ENCODE measurements at places on chromosomes 3 and 15.

DNA sequence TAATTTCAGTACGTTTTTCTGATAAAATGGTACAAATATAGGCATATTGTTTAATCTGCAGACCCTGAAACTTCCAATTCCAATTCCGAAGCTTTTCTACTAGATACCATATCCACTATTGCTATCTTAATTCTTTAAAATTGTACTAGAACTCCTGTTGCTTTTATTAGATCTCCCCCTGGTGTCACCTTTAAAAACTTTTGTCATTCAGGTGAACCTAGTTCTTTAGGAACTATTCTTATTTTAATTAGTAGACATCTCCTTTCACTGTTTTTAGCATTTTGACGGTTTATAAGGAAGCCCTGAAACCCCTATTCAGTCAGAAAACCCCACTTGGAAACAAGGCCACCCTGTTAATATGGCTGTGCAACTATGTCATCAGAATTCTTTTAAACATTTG, 22.3 kb downstream of the C2CD4B start:
- no peak for DNase-seq

DNA sequence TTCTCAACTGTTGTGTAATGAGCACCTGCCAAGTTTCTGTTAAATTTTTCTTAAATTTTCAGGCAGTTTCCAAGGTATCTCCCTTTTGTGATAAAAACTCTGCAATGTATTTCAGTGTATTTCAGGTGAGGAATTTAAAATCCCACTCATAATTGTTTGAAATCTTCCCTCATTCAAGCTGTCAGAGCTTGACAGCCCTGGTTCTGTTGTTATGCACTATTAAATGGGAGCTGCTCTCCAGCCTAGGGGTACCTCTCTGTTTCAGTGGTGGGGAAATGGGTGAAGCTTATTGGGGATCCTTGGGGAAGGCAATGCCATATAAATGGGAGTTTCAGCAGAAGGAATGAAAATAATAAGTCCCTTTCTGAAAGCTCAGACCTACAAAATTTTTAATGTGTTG, 178.0 kb upstream of the TMCO5A start:
- DNase-seq: no peak

GRCh38 chr15:78536134-78536533, 4.1 kb upstream of the PSMA4 start:
- no peak for DNase-seq

GRCh38 chr3:45499529-45499928, 95.0 kb upstream of the LIMD1 start:
- DNase-seq: peak; percentile 38

DNA sequence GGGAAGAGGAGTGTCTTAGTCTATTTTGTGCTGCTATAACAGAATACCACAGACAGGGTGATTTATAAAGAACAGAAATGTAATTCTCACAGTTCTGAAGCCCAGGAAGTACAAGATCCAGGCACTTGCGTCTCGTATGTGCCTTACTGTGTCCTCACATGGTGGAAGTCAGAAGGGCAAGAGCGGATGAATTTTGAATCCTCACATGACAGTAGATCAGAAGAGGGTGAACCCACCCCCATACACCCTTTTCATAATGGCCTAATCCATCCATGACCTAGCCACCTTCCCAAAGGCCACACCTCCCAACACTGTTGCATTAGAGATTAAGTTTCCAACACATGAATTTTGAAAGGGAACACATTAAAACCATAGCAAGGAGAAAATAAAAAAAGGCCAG, 18.7 kb upstream of the ANXA2 start:
- DNase-seq: no peak

DNA sequence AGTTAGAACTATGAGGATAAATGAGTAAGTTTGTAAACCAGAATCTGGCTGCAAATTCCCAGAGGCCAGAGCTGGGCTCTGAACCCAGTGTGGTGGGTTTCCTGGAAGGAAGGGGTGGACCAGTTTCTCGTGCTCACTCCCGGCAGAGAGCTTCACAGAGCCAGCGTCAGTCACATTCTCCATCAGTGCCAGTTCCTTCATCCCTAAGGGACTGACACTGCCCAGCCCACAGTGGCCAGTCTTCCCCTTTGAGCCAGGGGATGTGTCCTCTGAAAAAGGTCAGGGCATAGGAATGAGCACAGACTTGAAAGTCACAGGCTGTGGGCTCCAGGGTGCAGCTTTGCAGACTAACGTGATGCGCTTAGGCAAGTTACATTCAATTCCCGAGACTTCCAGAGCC, 135.8 kb upstream of the HACD2 start:
- no peak for DNase-seq

GRCh38 chr15:60062826-60063225, 58.7 kb downstream of the FOXB1 start:
- no peak for DNase-seq

- DNase-seq: no peak
These were observed 66.3 kb downstream of the LPP start for GRCh38 chr3:188220097-188220788.

GRCh38 chr3:179460260-179460659, 9.0 kb upstream of the GNB4 start:
- no peak for DNase-seq

- DNase-seq: no peak
These were observed 5.1 kb downstream of the IGDCC3 start for GRCh38 chr15:65372787-65373067.

GRCh38 chr15:59298225-59298853, 74.3 kb downstream of the MYO1E start:
- DNase-seq: peak; percentile 62

- peak; percentile 16 for DNase-seq
These were observed 21.1 kb downstream of the ATRIP start for GRCh38 chr3:48467473-48468267.

- no peak for DNase-seq
These were observed 420 bp upstream of the TMIE start for GRCh38 chr3:46700772-46701171.

DNA sequence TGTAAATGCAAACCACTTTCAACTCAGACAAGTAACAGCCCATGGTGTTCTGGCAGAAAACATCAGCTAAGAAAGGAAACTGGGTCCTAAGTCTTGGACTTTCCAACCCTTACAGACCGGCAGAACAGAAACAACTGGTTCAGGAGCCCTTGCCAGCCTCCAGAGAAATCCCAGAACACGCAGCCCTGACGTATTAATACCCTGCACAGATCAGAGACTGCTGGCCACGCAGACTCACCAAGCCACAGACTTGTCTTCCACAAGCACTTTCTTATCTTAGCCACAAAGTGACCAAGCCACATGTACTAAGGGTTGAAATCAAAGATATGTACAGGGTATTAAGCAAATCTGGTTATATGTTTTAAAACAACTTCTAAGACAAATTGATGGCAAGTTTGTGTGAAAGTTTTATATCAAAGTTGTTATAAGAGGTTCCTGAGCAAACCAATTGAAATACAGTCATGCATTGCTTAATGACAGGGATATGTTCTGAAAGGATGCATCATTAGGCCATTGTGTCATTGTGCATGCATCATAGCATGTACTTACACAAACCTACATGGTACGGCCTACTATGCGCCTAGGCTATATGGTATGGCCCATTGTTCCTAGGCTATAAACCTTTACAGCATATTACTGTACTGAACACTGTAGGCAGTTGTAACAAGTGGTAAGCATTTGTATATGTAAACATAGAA, 36.8 kb downstream of the BTD start:
- DNase-seq: no peak

GRCh38 chr3:128835096-128835495, 44.3 kb upstream of the ACAD9 start:
- no peak for DNase-seq

DNA sequence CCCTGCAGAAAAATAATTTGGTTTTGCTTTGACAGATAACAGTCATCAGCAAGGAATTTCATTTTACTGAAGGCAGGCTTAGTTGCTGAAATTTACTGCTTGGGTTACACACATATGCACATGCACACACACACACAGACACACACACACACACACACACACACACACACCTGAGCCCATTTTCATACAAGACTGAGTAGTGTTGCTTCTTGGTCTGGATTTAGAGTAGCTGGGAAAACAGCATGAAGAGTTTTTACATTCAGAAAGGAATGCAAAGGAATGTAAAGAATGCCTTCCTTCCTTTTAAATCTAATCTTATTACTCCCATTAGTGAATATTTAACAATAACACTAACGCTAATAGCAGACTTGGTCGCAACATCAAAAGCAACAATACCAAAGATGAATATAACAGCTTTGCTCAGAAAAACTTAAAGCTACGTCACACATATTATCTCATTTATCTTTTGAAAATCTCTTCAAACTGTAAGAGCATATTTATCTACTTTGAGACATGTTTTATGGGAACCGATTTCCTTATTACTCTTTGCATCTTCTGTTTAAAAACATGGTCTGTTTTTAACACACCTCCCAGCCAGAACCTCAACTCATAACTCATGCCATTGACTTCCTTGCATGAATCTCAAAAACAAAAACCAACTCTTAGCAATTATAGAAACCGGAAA, 32.5 kb downstream of the RFTN1 start:
- no peak for DNase-seq

- DNase-seq: no peak
These were observed 249.4 kb upstream of the PDZRN3 start for GRCh38 chr3:73874161-73874560.

- no peak for DNase-seq
These were observed 759 bp downstream of the GALNT15 start for GRCh38 chr3:16174976-16175901.

GRCh38 chr15:95142531-95142930, 911.2 kb downstream of the MCTP2 start:
- DNase-seq: no peak

- no peak for DNase-seq
These were observed 113.5 kb downstream of the VGLL4 start for GRCh38 chr3:11530153-11530721.

DNA sequence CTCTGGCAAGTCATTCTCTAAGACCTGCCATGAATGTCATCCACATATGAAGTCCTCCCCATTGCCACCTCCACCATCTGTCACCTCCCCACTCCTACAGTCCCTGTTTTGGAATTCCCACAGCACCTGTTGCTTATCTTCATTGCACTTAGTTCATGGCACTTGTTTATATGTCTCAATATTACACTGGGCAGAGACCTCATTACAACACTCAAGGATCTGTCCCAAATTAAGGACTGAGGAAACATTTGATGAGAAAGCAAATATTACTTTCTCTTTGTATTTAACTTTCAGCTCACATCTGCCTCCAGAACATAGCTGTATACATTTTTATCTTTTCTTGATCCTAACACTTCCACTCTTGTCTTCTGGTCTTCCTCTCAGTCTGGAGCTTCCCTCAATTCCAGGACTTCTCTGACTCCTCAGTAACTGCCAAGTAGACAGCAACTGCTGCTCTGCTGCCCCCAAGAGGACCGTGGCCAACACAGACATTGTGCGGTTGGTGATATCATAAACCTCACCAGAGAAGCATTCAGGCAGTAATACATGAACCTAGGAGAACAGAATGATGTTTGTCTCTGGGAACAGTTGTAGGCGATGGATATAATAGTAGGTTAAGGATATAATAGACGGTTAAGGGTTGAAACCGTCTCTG, 45.0 kb upstream of the FGF12 start:
- DNase-seq: peak; percentile 30

DNA sequence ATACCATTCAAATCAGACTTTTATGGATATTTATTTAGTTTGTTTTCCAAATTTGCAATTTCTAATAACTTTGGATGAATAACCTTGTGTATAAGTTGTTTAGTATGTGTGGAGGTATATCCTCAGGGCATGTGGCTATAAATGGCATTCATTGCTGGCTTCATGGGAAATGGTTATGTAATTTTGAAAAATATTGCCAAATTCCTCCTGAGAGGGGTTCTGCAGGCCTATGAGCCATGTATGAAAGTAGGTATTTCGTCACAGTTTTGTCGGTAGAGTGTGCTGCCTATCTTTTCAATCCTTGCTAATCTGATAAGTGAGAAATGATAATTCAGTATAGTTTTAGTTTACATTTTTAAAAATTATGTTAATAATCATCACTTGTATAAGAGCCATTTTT, 256.4 kb upstream of the ZNF385D start:
- DNase-seq: no peak

DNA sequence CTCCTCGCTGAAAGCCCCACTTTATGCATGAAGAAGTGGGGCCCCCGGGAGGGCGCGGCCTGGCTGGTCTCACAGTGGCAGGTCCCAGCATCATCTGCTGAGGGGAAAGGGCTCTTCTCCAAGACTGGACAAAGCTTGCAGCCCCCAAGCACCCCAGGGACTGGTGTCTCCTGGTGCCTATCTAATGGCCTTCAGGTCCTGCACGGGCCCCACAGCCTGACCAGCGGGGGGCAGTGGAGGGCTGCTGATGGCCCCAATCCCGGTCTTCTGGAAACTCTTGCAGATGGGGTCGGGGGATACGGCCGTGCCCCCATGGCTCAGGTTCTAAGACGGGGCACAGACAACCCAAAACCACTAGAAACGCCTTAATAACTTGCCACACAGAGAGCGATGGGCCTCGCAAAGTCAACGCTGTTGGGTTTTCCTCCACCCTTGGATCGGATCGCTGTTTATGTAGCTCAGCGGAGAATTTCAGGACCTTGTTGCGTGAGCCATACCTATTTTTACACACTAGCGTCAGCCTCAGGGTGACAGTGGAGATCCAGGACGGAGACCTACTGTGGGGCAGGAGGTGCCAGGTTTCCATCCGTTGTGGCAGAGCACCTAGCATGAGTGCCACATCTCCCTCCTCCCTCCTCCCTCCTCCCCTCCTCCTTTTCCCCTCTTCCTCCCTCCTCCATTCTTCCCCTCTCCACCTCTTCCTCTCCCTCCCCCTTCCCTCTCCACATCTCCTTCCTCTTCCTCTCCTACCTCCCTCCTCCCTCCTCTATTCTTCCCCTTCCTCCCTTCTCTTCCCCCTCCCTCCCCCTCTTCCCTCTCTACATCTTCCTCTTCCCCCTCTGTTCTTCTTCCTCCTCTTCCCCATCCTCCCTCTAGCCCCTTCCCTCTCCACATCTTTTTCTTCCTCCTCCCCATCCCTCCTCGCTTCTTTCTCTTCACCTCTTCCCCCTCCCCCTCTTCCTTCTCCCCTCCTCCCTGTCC, 79.3 kb upstream of the ALDH1L1 start:
- peak; percentile 60 for DNase-seq

GRCh38 chr3:30042916-30043555, 563.4 kb upstream of the TGFBR2 start:
- DNase-seq: no peak

DNA sequence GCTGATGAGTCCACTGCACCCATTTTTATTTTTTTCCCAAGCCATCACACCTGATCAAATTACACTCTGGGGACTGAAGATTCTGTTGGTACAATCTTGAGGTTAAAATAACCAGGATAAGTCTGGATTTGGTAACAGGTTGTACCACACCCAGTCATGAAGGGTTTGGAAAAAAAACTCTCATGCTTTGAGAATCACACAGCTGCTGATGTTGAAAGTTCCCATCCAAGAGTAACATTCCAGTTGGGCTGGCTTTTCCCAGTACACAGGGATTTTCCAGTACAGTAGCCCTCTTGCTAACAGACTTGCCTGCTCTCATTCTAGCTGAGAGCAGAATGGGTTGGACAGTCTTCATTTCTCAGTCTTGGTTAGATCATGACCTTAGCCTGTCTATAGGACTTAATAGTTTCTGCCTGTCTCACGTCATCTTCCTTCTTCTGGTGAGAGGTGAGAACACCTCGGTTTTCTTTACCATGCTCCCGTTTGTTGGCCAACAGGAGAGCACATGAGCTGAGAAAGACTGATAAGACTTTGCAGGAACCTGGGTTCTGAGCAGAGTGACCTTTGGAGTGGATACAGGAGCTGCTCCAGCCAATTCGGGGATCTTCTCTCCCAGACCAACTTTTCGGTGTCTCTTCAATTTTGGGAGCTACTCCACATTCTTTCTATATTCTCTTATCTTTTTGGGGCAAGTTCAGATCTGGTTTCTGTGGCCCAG, 300.1 kb upstream of the LYSMD4 start:
- DNase-seq: no peak

Data from GM13976 (cell line).